ENCODE measurements at places on chromosomes 16 and 17.
A peak's percentile ranks its signal among the peaks of the same experiment; 100 is the strongest.

- DNase-seq, result no peak
Measured at GRCh38 chr16:87791295-87792204, 25.8 kb upstream of the KLHDC4 start.

- DNase-seq, result no peak
Measured at GRCh38 chr17:9322326-9322725, 253.3 kb downstream of the STX8 start.

GRCh38 chr17:19769946-19770652 is 22.0 kb upstream of the ALDH3A1 start:
- DNase-seq, result no peak

GRCh38 chr17:29070781-29071180 is 27.8 kb downstream of the PIPOX start:
- DNase-seq, result no peak

GRCh38 chr16:3490911-3491629 is 4.2 kb downstream of the C16orf90 start:
- DNase-seq, result no peak

DNA sequence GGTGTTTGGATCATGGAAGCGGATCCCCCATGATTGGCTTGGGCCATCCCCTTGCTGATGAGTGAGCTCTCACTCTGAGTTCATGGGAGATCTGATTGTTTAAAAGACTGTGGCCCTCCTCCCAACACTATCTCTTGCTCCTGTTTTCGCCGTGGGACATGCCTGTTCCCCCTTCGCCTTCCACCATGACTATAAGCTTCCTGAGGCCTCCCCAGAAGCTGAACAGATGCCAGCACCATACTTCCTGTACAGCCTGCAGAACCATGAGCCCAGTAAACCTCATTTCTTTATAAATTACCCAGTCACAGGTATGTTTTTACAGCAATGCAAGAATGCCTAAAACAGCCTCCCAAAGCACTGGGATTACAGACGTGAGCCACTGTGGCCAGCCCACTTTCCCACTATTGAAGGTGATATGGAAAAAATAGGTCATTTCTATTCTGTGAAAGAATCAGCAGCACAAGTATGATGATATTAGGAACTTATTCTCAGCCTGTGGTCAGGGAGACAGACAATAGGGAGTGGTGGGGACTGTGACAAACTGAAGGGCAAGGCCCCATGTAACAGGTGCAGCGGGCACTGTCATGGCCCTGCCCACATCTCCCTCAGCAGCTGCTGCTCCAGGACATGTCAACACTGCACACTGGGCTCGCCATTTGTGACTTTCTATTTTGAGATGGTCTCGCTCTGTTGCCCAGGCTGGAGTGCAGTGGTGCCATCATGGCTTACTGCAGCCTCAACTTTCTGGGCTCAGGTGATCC is 33.7 kb upstream of the LITAF start:
- DNase-seq, result no peak

GRCh38 chr16:61323456-61323855 is 712.8 kb downstream of the CDH8 start:
- peak; percentile 9 for DNase-seq

DNA sequence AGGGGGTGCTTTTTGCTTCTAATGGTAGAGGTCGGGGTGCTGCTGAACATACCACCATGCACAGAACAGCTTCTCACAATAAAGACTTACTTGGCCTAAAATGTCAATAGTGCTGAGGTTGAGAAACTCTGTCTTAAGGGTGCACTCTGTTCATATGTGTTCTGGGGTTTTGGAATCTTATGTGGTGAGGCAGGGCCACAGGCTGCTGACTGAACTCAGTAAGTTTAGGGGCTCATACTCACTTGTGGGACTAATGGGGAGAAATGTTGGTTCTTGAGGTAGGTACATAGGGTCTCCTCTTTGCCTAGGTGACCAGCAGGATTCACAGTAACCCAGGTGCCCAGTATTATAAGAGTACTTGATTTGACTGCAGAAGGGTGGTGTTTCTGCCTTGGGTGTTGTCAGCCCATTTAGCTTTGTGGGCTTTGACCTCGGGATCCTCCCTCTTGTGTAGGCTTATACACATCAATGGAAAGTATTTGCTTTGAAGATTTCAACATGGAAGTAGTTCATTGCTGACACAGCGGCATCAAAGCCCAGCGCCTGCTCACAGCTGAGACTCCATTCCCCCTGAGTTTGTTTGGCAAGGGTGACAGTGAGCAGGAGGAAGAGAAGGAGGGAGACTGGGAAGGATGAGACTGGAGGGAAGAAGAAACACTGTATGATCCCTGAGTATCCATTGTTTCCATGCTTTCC is 17.2 kb downstream of the SLC7A6 start:
- DNase-seq, result no peak

GRCh38 chr17:28975646-28976045 is 24.3 kb upstream of the PHF12 start:
- no peak for DNase-seq

- DNase-seq, result no peak
Measured at GRCh38 chr17:40963838-40964237, 2.9 kb downstream of the KRT39 start.

DNA sequence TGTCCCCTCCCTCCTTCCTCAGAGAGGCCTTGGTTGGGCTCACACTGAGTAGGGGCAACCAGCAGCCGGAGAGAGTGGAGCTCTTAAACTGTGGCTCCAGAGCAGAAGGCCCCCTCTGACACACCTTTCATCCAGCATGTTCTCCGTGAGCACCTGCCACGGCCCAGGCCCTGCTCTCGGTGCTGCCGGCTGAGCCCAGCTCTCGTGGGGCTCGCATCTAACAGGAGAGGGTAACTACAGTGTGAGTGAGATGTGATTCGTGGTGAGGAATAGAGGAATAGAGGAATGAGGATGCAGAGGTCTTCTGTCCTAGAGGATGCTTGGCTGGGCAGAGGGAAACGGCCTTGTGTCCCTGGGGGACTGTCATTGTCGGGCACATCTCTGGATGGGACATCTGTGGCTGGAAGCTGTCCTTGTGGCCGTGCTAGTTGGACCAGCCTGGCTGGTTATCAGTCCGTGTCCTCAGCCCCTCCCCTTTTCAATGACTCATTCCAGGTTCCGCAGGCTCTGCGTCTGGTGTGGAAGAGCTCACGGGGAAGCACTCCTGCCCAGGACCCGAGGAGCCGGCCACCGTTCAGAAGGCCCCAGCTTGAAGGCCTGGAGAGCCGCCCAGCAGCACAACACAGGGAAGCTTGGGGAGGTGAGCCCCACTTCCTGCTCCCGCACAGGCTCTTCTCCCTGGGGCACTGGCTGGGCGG is 11.9 kb upstream of the DNASE1 start:
- no peak for DNase-seq

GRCh38 chr16:66961914-66962313 is 848 bp downstream of the CES3 start:
- DNase-seq, result no peak

- no peak for DNase-seq
Measured at GRCh38 chr16:66614161-66614802, 9.8 kb downstream of the CMTM3 start.

GRCh38 chr16:4388271-4389021 is 16.8 kb downstream of the VASN start:
- DNase-seq, result no peak
